Effector CD4-positive, alpha-beta T cell (primary cell): ENCODE measurements at places on chromosomes 3 and 15.

DNA sequence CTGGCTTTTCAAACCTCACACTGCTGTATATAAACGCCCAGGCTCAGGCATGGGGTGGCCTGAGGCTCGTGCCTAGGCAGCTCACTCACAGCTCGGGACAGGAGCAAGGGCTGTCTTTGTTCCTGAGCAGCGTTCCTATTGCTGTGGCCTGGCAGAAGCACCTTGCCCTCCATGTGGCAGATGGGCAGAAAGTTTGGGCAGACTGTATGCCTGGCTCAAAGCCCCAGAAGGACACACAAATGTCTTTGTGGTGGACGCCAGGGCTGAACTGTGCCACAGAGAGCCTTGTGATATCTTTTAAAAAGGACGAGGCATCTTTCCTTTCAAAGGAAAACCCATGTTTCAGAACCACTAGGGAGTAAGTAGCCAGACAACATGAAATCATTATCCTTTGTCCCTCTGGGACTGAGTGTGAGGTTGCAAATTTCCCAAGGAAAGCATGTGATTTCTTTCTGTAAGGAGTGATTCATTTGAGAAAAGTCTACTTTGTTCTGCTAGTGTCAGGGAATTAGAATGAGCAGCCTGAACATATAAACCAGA, 29.3 kb upstream of the UBE2E1 start:
- no peak for DNase-seq

DNA sequence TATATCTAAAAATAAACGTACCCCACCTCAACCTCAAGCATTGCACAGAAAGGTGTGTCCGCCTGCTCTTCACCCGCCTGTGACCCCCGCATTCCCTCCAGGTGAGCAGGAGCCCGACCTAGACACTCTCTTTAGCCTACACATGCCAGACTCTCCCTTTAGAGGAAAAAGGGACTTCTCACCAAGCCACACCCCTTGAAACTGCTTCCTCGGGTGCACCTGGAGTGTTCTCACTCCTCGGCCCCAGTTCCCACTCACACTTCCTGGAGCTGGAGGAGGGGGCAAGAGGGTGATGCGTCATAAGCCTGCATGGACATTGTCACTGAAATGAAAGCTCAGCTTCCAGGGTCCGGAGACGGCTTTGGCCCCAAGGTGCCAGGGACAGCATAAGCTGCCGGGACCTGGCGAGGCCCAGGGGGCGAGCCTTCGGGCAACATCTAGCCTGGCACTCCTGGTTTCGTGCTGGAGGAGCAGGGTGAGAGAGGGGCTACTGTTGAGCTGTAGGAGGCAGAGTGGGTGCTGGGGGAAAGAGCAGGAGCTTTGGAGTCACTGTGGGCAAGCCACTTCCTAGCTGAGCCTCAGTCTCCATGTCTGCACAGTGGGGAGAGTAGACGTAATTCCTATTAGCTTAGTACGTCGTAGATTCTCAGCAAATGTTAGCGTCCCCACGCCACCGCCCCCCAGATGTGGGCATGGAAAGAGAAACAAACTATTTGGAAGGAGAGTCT, 9.8 kb upstream of the MUC4 start:
- DNase-seq: no peak

DNA sequence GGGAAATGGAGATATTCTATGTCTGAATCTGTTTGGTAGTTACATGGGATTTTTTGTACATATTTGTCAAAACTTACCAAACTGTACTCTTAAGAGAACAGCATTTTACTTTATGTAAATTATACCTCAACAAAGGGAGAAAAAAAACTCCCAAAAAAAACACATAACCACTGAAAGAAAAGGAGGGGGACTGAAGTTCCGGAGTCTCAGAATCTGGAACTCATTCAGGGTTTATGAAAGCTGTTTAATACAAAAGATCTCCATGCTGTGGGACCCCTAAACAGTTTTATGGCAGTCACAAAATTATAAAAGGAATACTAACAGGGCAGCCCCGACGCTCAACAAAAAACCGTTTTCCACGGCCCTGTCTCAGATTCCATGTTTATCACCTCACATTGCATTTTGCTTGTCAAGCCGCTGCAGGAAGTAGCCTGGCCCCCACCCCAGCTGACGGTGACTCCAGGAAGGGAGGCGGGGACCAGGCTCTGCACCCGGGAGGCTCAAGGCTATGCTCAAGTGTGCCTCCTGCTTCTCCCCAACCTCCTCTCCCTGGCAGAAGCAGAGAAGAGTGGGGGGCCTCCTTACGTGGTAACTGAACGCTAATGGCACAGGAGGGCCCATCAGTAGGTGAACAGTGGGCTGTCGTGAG, 29.3 kb downstream of the RFT1 start:
- DNase-seq: no peak

GRCh38 chr3:50117120-50117519, 28.4 kb downstream of the RBM5 start:
- DNase-seq: no peak

DNA sequence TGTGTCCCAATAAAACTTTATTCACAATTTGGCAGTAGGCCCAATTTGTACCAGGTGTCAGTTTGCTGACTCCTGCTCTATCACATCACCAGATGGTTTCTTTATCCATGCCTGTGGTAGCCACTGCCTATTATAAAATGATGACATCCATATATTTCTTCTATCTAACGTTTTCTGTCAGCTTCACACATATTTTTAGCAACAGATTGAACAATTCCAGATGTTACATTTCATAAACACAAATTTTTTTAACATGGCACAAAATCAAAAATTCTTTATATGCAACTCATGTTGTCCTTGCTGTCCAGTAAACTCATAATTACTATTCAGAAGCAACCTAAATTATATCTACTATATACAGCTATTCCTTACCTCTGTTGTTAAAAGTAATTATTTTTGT, 1371.6 kb downstream of the NSUN3 start:
- DNase-seq: no peak

DNA sequence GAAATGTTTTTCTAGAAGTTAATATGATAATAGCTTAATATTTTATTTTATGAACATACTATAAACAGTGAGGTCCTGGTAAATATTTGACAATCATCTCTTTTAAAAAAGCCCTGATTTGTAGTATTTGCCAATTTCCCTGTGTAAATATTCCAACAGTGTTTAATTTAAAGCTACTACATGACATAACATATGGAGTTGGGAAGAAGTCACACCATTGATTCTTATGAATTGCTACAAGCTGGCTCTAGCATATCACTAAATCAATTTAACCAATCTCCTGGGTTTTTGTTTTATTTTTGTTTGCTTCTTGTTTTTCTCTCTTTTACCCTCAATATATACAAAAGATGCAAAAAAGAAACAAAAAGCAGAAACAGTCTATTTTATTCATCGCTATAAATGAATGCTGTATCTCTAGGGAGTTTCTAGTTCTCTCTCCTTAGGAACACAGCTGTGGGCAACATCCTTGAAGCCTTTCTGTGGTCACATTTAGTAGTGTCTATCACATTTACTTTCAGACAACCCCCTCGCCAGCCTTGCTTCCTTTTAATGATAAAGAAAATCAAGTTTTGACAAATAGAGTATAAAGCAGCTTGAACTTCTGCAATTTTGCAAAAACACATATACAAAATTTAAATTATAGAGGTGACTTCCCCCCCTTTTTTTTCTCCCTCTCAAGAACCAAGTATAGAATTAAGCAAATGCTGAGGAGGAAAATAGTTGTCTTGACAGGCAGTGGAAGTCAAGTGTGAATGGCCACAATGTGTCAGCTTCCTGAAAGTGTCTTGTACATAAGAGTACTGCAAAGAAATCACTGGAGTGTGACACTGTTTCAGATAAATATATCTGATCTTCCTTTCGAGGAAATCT, 21.4 kb downstream of the CCR1 start:
- no peak for DNase-seq

DNA sequence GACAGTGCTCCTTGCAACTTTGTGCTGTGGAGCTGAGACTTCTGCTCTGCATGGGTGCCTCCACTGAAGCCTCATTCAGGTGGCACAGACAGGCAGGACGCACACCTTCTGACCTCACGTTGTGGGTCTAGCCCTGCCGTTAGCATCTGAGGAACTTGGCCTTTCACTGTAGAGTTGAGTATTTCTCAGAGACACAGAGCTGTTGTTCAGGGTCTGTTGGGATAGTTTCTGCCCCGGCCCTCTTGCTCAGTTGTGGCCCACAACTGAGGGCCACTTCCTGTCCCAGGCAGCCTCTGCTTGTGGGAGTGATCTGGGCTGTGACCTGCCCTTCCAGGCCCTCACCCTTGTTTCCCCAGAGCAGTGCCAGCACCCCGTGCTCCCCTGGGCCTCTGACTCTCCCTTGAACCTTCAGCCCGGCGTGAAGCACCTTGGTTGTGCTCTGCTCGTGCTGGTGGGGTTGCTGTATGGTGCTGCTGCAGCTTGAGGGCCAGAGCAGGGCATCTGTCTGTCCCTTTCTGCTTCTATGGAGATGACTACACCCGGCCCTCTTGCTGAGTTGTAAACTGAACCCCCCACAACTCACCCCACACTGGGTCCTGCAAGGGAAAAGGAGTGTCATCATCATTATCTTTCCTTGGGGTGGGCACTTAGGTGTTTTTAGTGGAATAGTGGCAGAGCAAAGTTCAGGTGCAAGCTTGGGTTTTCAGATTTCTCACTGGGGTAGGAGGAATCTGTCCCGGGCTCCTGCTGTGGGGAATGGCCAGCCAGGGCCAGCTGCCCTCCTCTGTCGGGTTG, 11.7 kb downstream of the BAHD1 start:
- DNase-seq: no peak

DNA sequence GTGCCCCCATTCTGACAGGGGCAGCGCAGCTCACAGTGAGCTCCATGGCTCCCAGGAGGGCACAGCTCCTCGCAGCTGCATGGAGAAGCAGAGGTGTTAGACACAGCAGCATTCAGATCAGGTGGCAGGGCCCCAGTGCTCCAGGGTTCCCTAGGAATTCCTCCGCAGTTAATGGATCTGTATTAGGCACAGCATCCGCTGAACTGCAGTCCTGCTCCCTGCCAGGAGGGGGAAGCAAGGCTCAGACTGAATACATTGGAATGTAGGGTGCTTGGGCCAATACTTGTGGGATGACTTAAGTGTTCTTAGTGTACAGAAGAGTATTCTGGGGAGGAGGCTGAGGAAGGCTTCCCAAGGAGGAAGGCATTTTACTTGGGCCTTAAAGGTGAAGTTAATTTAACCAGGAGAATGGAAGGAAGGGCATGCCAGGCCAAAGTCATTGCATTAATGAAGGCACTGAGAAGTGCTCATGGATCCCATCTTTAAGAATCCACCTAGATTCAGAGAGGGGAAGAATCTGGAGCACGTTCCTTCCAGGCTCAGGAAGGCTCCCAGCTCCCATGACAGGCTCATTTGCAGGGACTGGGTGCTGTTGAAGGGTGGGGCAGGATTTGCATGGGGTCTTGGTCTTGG, 111.6 kb downstream of the RAB11A start:
- no peak for DNase-seq

GRCh38 chr3:43503067-43503728, 118.6 kb downstream of the ANO10 start:
- no peak for DNase-seq

DNA sequence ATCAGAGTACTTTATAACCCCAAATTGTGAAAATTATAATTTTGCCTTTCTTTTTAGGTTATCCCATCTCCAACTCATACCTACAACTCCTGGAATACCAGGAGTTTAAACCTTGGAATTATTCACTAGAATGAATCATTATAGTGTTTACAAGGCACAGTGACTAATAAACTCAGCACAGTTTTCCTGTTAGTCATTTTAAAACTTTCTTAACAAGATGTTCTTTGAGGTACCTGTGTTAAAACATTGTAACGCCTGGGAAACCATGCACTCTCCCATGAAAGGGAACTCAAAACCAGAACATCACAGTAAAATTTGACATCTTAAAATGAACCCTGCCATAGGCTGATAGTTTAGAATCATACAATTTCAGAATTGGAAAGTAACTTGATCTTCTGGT, 132.4 kb upstream of the OSTN start:
- no peak for DNase-seq

- no peak for DNase-seq
Measured at GRCh38 chr15:70956201-70956995, 63.8 kb downstream of the LRRC49 start.
